ENCODE measurements at places on chromosomes 2 and 18. TPM values are rescaled to one million over a fixed set of nuclear protein-coding genes. Genes with fewer than 3 reads are reported as not detected.

SLC9A4 gene
- 0.81 TPM for total RNA-seq

EFEMP1 gene
- 2.4 TPM for total RNA-seq

AQP12B gene
- total RNA-seq: not detected

SH3BP4 gene
- total RNA-seq: 64.4 TPM

IL1RN gene
- 3.2 TPM for total RNA-seq

RMDN2 gene
- total RNA-seq: 31.6 TPM

ALPI gene
- total RNA-seq: 0.43 TPM

XRCC5 gene
- 133 TPM for total RNA-seq

ALPG gene
- total RNA-seq: 0.93 TPM

CLEC4F gene
- total RNA-seq: 0.31 TPM

DNER gene
- total RNA-seq: 2.0 TPM

TSPYL6 gene
- 37.9 TPM for total RNA-seq

EGR4 gene
- total RNA-seq: 14.9 TPM

Measured in testis (tissue), 5 donors.